ENCODE measurements at places on chromosomes 5 and 9. TPM values are rescaled to one million over a fixed set of nuclear protein-coding genes. Genes with fewer than 3 reads are reported as not detected.

PRRC2B gene
- 127 TPM for total RNA-seq

- DNase-seq = no peak
These were observed 50.9 kb downstream of the RXRA start for GRCh38 chr9:134377143-134377484.

GRCh38 chr9:127506814-127507750 lies 55.8 kb downstream of the LRSAM1 start:
- no peak for DNase-seq

- no peak for DNase-seq
These were observed 111.3 kb downstream of the EGFLAM start for GRCh38 chr5:38369692-38370091.

GRCh38 chr5:39427229-39427628 lies 2.4 kb upstream of the DAB2 start:
- no peak for DNase-seq

RUFY1 gene
- total RNA-seq = 34.0 TPM

FOXI1 gene
- total RNA-seq = not detected

GRCh38 chr5:54645882-54646355 lies 128.4 kb downstream of the SNX18 start:
- DNase-seq = no peak
